RPMI7951 (cell line): ENCODE measurements at places on chromosomes 5 and 9. TPM values are rescaled to one million over a fixed set of nuclear protein-coding genes. Genes with fewer than 3 reads are reported as not detected.

Gene NME5
- total RNA-seq: 0.29 and 0.36 TPM in 2 replicates

Gene LRRTM2
- total RNA-seq: 0.10 and 0.12 TPM in 2 replicates

Gene MYORG
- total RNA-seq: 1.7 and 2.0 TPM in 2 replicates

- no peak for DNase-seq
Observed at GRCh38 chr5:39428640-39429039, 3.9 kb upstream of the DAB2 start.

GRCh38 chr5:178271231-178271630 lies 38.6 kb upstream of the PHYKPL start:
- DNase-seq: no peak

DNA sequence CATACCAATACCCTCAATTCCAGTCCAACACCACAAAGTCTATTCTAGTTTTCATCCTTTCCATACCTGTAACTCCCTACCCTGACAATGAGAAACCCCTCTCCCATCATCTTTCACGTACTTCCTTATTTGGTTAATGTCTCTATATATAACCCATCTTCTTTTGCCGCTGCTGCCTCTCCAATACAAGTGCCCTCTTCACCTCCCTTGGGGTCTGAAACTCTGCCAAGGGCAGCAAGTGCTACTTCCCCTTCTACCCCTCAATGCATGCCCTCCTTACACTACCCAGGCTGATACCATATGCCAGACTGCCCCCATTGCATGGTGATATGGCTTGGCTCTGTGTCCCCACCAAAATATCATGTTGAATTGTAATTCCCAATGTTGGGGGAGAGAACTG lies 24.4 kb upstream of the SMIM15 start:
- no peak for DNase-seq

- DNase-seq: peak; percentile 12
Observed at GRCh38 chr5:88979244-88979643, 96.3 kb upstream of the MEF2C start.

- peak; percentile 15 for DNase-seq
Observed at GRCh38 chr5:131379723-131380122, 115.9 kb downstream of the CDC42SE2 start.

GRCh38 chr5:95132096-95132495 lies 152.8 kb downstream of the MCTP1 start:
- no peak for DNase-seq

GRCh38 chr5:75523275-75523674 lies 11.6 kb downstream of the POLK start:
- no peak for DNase-seq

GRCh38 chr9:82961504-82962125 lies 101.3 kb downstream of the RASEF start:
- DNase-seq: peak; percentile 58
